ENCODE measurements at places on chromosomes 5 and 9.

GRCh38 chr9:126301985-126302603, 24.5 kb upstream of the MVB12B start:
- DNase-seq = peak; percentile 80

GRCh38 chr9:27261517-27262211, 35.3 kb downstream of the EQTN start:
- DNase-seq = no peak

DNA sequence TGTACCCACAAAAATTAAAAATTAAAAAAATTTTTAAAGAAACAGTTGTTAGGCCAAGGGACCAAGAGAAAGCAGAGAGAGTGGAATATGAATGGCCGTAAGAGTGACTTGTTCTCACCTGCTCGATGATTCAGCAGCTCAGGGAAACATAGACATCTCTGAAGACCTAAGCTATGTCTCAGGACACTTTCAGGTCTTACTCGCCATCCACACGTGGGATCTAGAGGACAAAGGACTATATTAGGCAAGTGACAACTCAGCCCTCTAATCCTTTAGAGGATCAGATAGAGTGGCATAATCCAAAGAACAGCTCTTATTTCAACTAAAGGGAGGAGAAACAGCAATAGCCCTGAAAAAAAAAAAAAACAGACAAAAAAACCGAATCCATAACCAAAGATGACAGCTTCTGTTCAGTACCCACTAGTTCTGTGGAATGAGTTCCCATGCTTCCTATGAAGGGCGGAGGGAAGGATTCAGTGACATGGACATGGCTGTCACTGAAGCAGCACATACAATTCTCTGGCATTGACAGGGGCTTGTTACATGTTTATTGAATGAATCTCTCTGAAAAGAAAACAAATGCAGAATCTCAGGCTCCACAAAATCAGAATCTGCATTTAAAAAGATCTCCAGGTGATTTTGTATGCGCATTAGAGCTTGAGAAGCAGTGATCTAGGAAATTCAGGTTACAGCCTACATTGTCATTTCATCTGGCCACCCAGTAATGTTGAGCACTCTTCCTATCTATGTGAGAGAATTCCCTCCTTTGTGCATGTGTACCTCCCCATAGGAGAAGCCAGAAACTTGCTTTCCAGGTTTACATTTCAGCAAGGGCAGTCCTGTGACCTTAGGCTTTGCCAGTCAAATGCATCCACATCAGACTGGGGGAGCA, 96.0 kb downstream of the KIAA1958 start:
- DNase-seq = peak; percentile 41

DNA sequence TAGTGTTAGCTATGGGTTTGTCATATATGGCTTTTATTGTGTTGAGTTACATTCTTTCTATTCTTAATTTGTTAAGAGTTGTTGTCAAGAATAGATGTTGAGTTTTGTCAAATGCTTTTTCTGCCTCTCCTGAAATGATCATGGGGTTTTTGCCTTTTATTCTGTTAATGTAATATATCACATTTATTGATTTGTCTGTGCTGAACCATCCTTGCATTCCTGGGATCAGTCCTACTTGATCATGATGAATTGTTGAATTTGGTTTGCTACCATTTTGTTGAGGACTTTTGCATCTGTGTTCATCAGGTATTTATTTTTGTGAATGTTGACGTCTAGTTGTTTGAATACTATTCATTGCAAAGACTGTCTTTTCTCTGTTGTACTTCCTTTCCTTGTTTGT, 23.9 kb downstream of the RIC1 start:
- no peak for DNase-seq

DNA sequence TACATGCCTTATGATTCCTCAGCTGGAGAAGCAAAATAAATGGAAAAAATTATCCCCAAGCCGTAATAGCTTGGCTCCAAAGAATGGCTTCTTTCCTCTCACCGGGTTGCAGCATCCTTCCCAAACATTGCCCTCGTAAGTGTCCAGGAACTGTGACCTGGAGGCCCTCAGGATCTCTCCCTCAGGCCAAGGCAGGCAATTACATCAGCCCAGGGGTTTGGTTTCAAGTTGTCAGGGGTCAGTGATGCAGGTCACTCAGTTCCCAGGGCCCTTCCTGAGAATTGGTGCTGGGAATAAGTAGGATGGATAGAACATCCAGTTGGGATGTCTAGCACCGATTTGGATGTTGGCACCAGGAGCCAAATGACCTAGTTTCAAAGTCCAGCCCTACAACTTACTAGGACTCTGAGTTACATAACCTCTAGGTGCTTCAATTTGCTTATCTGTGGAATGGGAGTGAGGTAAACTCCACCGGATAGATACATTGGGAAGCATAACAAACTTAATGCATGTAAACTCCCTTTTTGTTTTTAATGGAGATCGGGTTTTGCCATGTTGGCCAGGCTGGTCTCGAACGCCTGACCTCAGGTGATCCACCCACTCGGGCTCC, 133.5 kb upstream of the DAP start:
- DNase-seq = no peak

DNA sequence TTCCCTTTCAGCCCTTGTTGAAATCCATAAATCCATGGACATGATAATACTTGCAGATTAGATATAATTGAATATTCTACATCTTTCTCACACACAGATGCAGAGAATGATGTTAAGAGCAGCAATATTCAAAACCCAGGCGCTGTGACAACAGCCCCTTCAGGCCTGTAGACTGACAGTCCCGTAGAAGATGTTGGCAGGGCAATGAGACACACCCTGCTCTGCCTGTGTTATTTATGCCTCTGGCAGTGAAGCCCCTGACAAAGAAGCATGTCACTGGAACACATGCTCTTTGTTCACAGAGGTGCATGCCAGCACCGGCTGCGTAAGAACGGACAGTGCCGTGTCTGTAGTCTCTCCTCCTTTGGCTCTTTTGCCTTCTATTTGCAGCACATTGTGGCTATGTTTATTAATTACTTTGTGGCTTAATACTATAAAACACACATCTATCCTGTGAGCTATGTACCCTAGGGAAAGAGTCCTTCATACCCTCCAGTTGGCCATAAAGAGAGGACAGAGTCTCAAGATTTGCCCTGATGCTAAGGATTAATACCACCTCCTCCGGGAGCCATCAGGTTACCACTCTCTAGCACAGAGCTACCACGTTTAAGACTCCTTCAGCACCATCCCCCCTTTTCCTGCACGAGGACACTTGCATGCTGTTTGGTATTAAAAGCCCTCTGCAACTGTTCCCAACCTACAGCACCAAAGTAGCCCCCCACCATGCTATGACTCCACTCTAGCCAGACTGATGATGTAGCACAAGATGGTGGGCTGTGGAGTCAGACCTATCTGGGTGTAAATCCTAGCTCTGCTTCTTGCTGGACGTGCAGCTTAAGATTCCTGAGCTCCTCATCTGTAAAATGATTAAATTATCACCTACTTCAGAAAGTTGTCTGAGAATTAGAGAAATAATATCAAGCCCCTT, 2.0 kb upstream of the ANP32B start:
- no peak for DNase-seq

- DNase-seq = no peak
Measured at GRCh38 chr5:8253376-8253775, 384.4 kb downstream of the MTRR start.

DNA sequence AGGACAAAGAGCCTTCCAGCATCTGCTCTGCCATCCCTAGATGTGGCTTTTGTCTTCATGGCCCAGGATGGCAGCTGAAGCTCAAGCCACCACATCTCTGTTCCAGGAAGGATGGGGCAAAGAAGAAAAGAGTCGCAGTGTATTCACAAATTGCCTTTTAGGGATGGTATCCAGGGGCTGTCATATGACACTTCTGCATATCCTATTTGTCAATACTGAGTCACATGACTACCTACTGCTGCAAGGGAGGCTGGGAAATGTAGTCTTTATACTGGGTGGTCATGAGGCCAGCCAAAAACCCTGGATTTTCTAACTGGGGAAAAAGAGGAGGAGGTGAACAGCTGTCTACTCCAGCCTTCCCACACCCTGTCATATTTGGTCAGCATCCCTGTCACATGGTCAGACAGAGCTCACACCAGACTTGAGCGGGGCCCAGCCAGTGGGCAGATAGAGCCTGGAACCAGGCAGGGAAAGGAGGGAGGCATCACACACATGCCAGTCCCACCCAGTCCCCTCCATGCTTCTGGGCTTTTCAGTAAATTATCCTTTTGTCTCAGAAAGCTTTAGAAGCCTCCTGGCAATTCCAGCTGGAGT, 52.0 kb downstream of the OLFM1 start:
- DNase-seq = no peak

- DNase-seq = peak; percentile 22
Measured at GRCh38 chr5:123610665-123611405, 98.9 kb downstream of the CSNK1G3 start.

- no peak for DNase-seq
Measured at GRCh38 chr9:34443976-34444375, 14.4 kb downstream of the FAM219A start.

DNA sequence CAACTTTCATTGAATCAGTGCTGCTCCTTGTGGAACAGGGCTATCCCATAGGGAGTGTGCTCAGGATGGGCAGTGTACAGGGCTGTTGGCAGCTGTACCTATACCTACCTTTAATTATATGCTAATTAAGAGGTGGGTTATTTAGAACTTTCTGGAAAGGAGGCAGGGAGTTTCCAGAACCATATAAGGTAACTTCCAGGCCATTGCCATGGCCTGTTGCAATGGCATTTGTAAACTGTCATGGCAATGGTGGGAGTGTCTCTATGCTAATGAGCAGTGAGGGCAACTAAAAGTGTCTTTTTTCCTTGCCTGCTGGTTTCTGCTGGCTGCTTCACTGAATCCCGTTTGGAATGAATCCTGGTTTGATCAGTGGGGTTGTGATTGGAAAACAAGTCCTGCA, 2.3 kb upstream of the ARHGAP26 start:
- no peak for DNase-seq

- DNase-seq = no peak
Measured at GRCh38 chr5:158807-159447, 32.4 kb upstream of the LRRC14B start.

GRCh38 chr9:27404661-27405060, 107.7 kb upstream of the EQTN start:
- no peak for DNase-seq

DNA sequence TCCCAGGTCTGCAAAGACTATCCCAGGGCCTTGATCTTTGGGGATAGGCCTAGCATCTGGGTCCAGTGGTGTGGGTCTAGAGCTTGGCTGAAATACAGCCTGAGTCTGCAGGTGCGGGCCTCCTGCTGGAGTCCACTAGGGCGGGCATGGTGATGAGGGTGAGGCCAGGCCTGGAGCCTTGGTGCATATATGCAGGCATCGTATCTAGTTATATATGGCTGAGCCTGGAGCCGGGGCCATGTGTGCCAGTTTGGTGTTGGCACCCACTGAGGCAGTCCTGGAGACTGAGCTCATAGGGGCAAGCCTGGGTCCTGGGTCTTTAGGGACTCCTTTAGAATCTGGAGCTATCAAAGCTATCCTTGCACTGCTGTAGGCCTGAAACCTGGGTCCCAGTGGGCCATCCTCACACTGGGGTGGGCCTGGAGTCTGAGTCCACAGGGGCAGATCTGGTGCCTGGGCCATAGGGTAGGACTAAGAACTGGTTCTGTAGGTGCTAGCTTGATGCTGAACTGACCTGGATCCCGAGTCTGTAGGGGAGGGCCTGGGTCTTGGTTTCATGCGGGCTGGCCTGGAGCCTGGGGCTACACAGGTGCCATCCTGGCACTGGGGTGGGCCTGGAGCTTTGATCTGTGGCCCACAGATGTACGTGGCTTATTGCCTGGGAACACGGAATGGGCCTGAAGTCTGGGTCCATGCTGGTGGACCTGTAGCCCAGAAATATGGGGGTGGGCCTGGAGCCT, 346.5 kb upstream of the MEF2C start:
- no peak for DNase-seq

DNA sequence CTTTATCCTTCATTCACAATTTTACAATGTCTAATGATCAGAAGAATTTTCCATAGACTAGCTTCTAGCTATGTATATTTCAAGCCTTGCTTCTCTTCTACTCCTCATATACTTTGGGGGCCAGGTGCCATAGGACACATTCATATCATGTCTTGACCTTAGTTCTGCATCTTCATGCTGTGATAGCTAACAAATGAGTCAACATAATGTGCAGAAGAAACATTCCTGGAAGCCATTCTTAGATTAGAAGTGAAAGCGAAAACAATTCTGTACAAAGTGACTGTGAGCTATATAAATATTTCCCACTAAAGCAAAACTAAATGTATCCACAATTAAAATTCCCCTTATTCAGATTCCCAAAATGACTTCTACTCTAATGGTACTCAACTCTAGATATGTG, 320.2 kb upstream of the NREP start:
- no peak for DNase-seq

DNA sequence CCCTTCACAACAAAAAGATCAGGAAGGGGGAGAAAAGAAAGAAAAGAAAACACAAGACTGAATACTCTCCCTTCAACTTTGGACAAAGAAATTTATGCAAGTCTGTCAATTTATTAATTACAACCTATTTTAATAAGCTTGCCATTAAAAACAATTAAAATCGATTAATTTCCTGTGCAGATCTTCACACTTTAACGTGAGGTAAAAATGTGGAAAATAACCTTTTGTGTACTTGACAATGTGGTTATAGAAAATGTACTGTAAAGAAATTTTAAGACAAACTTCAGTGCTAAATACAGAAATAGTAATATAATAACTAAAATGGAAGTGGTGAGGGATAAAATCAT, 2.7 kb upstream of the MLLT3 start:
- DNase-seq = no peak

DNA sequence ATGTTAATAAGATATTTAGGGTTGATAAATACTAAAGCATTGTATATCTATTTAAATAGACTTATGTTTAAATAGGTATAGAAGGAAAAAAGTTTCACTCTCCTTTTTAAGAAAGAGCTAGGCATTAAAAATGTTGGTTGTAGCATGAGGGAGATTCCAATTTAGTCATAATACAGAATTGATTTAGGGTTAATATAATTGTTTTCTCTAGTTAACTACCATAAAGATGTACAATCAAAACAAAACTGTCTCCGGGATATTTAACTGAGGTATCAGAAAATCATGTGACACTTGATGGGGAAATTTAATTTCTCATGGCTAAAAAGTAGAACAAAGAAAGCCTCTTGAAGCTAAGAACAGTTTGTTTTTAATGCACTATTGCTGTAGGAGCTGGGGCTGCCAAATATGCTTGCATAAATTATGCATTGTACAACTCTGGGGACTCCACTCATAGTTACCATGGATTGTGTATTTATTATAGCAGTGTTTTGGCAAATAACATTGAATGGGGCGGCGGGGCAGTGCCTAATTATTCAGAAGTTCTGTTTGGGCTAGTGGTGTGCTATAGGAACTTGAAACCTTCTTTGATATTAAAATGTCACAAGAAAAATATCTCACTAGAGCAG, 44.2 kb downstream of the SMC2 start:
- DNase-seq = no peak

DNA sequence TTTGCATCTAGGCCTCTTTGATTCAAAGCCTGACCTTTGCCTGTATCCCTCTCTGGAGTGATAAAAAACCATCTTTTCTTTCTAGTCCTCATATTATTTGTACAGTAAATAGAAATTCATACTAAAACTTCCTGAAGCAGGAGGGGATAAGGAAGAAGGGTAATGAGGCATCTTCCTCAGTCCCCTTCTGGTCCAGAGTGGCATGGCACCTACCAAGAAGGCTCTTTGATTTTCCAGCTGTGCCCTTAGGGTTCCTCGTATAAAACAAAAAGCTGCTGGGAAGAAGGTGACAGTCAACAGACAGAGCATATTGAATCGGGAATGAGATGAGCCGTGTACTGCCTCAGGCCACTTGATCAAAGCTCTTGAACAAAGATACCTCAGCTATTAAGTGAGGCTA, 71.9 kb upstream of the SPDL1 start:
- DNase-seq = no peak

- DNase-seq = peak; percentile 47
Measured at GRCh38 chr9:107484117-107484723, 5.3 kb downstream of the KLF4 start.

GRCh38 chr5:180046656-180047055, 24.9 kb downstream of the RNF130 start:
- DNase-seq = no peak
